NCI-H510A (cell line): ENCODE measurements at places on chromosomes 11 and 22.

DNA sequence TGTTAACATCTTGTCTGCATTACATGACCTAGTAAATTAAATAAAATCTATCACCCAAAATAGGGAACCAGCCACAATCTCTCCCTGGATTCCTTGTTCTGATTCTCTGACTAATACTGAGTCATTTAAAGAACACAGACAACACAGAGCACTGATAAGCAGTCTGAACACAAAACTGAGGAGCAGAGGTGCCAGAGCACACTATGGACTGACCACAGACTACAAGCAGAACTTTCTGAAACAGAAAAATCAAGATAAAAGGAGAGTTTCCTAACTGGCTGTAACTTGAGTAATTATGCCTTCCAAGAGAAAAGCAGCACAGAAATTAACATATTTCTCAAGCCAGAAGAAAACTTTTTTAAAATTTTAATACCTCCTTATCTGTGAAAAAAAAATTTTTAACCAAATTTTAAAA, 128.8 kb downstream of the SGSM3 start:
- no peak for DNase-seq

DNA sequence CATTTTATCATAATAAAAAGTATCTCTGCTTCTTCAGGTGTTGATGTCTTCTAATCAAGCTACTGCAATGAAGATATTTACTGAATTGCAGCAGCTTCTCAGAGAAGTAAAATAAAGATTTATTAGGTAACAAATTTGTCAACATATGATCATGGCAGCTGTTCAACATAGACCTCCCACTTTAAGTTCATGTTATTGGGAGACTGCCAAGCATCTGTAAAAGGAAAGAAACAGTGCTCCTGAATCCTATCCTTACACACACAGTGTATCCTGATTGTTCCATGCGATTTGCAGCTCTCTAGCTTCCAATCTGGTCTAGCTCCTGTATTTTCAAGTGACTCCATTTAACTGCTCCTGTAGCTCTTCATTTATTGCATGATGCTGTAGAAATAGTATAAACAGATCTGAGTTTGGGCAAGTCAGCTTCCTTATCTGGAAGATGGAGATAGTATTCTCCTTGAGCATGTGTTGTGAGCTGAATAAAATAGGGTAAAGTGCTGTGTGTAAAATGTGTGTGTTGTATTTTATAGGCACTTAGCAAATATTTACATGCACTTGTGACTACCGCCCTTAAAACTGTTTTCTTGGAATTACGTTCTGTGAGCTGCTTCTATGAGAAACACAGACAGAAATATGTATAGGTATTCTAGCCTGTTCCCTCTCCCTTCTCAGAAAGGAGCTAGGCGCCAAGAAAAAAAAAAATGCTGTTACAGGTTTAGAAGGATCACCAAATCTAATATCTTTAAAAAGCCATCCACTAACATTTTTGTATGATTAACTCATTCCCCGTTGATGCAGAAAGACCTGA, 290.6 kb downstream of the JRKL start:
- DNase-seq: no peak

DNA sequence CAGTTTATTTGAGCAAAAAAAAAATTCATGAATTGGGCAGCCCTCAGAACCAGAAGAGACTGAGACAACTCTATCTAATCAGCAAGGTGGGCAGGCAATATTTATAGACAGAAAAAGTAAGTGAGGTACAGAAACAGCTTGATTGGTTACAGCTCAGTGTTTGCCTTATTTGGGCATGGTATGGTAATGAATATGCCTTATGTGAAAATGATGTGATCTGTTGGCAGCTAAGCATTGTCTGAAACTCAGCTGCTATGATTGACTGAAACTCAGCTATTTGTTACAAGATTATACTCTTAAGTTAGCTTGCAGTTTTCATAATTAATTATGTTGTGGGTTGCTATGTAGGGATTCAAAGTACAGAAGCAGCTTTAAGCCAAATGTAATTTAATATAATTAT, 127.6 kb downstream of the CNTN5 start:
- DNase-seq: no peak

- no peak for DNase-seq
Observed at GRCh38 chr11:118958577-118958976, 2.5 kb downstream of the UPK2 start.

DNA sequence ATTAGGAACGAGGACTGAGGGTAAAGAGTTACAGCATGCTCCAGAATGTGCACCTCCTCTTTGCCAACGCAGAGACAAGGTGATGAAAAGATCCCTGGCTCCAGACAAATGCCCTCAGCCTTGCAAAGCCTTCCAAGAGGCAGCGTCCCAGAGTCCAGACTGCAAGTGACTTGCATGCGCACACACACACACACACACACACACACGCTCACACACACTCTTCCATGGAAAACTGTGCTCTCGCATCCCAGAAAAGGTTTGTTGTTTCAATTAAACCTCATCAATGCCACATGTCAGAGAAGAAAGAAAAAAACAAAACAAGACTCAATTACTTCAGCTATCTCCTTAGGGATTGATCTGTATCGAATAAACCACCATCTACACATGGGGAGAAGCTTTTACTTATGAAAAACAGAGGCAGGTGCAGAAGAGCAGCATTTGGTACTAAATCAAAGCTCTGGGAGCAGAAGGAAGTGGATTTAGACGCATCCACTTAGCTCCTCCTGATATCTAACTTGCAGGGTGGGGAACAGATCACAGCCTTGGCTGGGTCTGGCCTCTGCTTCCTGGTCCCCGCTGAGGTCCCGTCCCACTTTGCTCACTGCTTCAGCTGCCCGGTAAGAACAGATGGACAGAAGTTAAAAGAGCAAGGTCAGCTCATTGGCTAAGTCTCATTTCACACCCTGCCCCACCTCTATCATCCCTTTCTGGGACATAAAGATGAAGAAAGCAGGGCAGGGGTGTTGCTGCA, 249.8 kb upstream of the BLID start:
- DNase-seq: no peak

DNA sequence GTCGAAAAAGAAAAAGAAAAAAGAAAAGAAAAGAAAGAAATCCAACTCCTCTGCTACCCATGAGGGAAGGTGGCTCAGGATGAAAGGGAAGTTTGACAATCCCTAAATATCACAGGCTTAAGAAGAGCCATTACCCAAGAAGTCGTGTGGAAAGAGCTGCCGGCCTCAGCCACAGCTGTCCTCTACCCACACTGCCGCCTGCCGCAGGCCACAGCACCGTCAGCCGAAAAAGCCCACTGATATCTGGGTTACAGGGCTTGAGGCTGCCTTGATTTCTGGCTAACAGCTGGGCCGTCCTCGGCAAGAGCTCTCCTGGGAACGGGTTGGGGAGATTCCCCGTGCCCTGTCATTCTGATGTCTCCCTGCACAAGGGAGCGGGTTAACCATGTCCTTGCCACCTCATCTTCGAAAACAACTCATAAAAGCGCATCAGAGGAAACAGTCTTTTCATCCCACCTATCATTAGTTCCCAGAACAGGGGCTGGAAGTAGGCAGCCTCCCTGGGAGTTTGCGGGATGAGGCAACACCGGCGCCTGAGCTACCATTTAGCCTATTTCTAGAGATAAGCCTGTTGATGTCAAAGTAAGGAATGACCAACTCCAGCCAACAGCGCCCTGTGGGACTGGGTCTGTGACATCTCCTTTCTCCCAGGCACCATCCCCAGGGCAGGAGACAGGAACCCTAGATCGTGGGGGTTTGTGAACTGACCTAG, 21.8 kb upstream of the SNX32 start:
- DNase-seq: no peak
